ENCODE measurements at places on chromosomes 16 and 17. TPM values are rescaled to one million over a fixed set of nuclear protein-coding genes. Genes with fewer than 3 reads are reported as not detected.

Gene RAB11FIP4
- 39.1 TPM for total RNA-seq

- no peaks in the 10 kb centered on the region for H3K36me3 ChIP-seq
- peak overlapping the region; percentile 53 for H3K4me3 ChIP-seq
- no peak overlapping the region for H3K27ac ChIP-seq
- DNase-seq, result no peak
- H3K4me1 ChIP-seq, result peaks cover 44% of the 10 kb centered on the region
These were observed 278.9 kb downstream of the SEC14L1 start for GRCh38 chr17:77419547-77420094.

DNA sequence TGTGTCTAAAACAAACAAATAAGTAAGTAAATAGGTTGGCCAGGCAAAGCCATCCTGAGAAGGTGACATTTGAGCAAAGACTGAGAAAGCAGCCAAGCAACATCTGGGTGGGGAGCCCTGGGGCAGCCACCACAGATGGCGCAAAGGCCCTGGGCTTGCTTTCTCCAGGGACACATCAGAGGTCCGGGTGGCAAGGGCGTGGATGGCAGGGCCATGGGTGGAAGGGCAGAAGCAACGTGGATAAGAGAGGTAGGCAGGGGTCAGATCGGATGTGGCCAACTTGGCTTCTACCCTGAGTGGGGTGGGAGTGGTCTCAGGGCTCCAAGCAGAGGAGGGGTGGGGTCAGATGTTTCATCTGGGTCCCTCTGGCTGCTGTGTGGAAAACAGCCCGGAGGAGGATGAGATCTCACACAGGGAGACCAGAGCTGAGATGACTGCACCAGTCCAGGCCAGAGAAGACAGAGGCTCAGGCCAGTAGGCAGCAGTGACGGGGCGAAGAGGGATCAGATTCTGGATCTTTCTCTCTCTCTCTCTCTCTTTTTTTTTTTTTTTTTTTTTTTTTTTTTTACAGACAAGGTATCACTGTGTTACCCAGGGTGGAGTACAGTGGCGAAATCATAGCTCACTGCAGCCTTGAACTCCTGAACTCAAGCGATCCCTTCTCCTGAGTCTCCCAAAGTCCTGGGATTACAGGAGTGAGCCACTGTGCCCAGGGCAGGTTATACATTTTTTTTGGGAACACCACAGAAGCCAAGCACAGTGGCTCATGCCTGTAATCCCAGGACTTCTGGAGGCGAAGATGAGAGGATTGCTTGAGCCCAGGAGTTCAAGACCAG, 6.1 kb upstream of the SPN start:
- DNase-seq, result no peak
- no peaks in the 10 kb centered on the region for H3K27me3 ChIP-seq
- H3K4me1 ChIP-seq, result peaks cover 26% of the 10 kb centered on the region
- no peaks in the 10 kb centered on the region for H3K36me3 ChIP-seq
- H3K4me3 ChIP-seq, result no peak overlapping the region

- no peak overlapping the region for H3K27ac ChIP-seq
- no peaks in the 10 kb centered on the region for H3K27me3 ChIP-seq
- H3K4me3 ChIP-seq, result no peak overlapping the region
These were observed 174.2 kb downstream of the TANC2 start for GRCh38 chr17:63140255-63140654.

- peaks cover 14% of the 10 kb centered on the region for H3K36me3 ChIP-seq
- no peak for DNase-seq
These were observed 71.8 kb downstream of the ABHD15 start for GRCh38 chr17:29495011-29495410.

DNA sequence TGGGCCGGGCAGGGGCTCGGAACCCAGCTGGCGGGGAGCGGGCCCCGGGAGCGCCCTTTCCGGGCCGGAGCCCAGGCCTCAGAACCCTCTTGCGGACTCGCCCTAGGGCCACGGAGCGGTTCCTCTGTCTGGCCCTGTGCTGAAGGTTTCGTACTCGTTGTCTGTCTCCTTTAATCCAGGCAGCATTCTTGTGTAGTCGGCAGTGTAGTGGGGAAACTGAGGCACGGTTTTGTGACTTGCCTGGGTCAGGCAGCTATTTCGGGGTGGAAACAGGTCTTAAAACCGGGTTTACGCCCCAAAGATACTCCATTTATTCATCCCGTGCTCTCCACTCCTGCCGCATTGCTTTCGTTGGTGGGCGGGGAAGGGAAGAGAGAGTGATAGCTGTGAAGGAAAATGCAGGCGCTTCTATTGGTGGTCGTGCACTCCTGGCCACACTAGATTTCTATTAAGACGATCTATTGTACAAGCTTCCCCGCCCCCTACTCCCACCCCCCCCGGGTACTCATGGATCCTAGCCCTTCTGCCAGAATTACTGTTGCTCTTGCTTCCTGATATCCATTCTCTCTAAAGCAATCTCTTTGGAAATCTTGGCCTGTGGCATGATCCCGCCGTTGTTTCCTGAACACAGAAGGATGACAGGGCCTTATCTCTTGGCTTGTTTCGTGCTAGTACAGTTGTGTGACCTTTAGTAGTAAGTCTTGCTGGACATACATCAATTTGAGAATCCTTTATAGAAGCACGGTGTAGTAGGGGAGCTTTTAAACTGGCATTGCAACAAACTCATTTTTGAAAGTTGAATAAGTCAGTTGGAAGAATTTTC, 751 bp downstream of the DCAF7 start:
- H3K27ac ChIP-seq, result peak overlapping the region; percentile 95
- H3K4me1 ChIP-seq, result peaks cover 48% of the 10 kb centered on the region
- peak overlapping the region; percentile 94 for H3K4me3 ChIP-seq
- H3K36me3 ChIP-seq, result peaks cover 14% of the 10 kb centered on the region

Gene ERN2
- 0.24 TPM for total RNA-seq

Gene KRT9
- not detected for total RNA-seq

Gene KRTAP2-3
- not detected for total RNA-seq

- H3K36me3 ChIP-seq, result no peaks in the 10 kb centered on the region
- H3K27ac ChIP-seq, result no peak overlapping the region
- DNase-seq, result no peak
- peaks cover 7% of the 10 kb centered on the region for H3K27me3 ChIP-seq
- H3K4me3 ChIP-seq, result no peak overlapping the region
These were observed 149.0 kb downstream of the MRM1 start for GRCh38 chr17:36750316-36750885.

Gene CIBAR2
- total RNA-seq, result not detected

Gene CRYM
- not detected for total RNA-seq

GRCh38 chr16:58814348-58814801, 80.3 kb upstream of the GOT2 start:
- no peaks in the 10 kb centered on the region for H3K36me3 ChIP-seq
- peak; percentile 31 for DNase-seq
- H3K27me3 ChIP-seq, result peaks cover 11% of the 10 kb centered on the region
- peak overlapping the region; percentile 58 for H3K4me3 ChIP-seq

DNA sequence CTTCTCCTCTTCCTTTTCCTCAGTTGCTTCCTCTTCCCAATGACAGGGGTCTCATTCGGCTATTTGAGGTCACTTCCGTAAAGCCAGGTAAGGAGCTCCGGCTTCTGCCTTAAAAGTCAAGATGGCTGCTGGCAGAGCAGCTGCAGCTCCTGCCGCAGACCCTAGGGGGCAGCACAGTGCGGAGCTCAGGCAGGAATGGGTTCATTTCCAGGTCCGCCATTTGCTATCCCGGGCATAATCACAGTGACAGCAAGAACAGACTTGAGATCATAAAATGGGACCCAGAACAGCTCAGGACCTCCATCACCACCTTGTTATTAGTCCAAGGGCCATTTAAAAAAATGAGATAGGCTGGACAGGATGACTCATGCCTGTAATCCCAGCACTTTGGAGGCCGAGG, 199.5 kb downstream of the ZNF18 start:
- H3K27ac ChIP-seq, result no peak overlapping the region
- DNase-seq, result no peak
- H3K4me3 ChIP-seq, result no peak overlapping the region
- H3K4me1 ChIP-seq, result no peaks in the 10 kb centered on the region
- no peaks in the 10 kb centered on the region for H3K27me3 ChIP-seq
- H3K36me3 ChIP-seq, result no peaks in the 10 kb centered on the region

Data from activated T-cell treated with anti-CD3 and anti-CD28 coated beads, Interleukin-2, amount 50 U/mL, for 72 hours (primary cell).